ENCODE measurements at places on chromosomes 2 and 18. TPM values are rescaled to one million over a fixed set of nuclear protein-coding genes. Genes with fewer than 3 reads are reported as not detected.
A peak's percentile ranks its signal among the peaks of the same experiment; 100 is the strongest.

ELOA2 gene
- total RNA-seq, result not detected

LBH gene
- not detected for total RNA-seq

ACMSD gene
- not detected for total RNA-seq

ZNF396 gene
- 0.25 TPM for total RNA-seq

CRYGD gene
- not detected for total RNA-seq

DSEL gene
- 0.06 TPM for total RNA-seq

FAM110C gene
- not detected for total RNA-seq

ASPRV1 gene
- total RNA-seq, result 0.55 TPM

AQP12A gene
- not detected for total RNA-seq

SKOR2 gene
- total RNA-seq, result not detected

TLX2 gene
- total RNA-seq, result not detected

DNA sequence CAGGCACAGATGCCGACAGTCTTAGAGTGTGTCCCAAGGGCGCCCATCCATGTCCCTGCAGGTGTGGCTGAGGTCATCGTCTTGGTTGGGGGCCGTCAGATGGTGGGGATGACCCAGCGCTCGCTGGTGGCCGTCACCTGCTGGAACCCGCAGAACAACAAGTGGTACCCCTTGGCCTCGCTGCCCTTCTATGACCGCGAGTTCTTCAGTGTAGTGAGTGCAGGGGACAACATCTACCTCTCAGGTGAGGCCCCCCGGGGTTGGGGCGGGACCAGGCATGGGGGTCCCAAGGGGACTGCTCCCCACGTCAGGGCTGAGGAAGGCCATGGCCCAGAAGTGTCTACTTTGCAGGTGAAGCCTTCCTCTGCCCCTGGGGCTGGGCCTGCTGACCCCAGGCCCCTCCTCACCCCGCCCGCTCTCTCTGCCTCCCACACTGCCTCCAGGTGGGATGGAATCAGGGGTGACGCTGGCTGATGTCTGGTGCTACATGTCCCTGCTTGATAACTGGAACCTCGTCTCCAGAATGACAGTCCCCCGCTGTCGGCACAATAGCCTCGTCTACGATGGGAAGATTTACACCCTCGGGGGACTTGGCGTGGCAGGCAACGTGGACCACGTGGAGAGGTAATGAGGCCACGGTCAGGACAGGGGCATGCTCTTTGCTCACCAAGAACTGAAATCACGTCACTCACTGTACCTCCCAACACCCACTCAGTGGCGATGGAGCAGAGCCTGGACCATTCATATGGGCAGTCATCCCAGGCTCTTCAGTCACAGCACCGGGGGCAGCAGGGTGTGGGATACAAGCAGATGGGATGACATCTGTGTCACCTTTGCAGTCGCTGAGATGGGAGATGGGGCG lies 230.8 kb downstream of the ATAD2B start:
- DNase-seq, result peak; percentile 25

DNA sequence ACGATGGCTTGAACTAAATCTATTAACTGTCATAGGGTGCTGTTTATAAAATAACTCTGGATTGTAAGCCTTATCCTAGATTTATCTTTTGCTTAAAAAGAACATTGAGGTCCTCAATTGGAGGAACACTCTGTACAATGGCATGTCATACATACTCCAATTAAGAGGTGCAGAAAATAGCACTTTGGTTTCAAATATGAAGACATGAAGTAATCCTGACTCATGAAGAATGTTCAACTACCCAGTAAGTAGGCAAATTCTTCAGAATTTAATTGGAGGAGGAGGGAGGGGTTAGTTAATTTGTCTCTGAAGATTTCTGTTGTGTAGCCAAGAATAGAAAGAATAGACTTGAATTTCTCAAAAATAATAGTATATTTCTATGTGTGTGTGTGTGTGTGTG lies 36.1 kb downstream of the DCC start:
- no peak for DNase-seq

GRCh38 chr2:29531626-29532025 lies 389.8 kb downstream of the ALK start:
- DNase-seq, result no peak

DNA sequence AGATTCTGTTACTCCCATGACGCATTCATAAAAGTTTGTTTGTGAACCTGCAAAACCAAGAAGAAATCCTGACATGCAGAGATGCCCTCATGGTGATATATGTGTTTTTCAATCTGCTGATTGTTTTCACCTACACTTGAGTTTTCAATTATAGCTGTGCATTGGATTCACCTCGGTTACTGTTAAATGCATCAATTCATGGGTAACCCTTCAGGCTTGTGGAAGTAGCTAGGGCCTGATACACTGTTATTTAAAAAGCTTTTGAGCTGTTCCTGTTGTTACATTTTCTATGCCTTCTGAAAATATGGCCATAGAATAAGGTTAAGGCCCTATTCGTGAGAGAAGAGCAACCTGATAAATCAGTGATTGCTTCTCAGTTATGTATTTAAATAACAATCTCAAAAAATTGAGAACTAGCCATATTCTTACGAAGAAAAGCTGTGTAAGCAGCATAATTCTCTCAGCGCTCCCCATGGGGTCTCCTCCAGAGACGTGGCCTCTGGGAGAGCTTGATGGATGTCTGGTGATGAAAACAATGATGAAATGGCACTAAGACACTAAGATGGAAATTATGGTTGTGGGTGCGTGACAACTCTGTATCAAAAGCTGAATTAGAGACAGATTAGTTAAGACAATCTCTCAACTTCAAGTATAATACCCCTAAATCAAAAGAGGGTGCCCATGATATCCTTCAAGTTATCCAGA lies 60.5 kb downstream of the RIT2 start:
- DNase-seq, result no peak

- no peak for DNase-seq
Measured at GRCh38 chr2:161358838-161359237, 50.6 kb downstream of the PSMD14 start.

- DNase-seq, result no peak
Measured at GRCh38 chr18:79540161-79540903, 139.3 kb upstream of the CTDP1 start.

GRCh38 chr2:158113741-158114295 lies 12.1 kb downstream of the UPP2 start:
- DNase-seq, result no peak

GRCh38 chr2:73766349-73766748 lies 13.6 kb downstream of the DUSP11 start:
- DNase-seq, result no peak

- DNase-seq, result no peak
Measured at GRCh38 chr2:46861916-46862315, 53.7 kb downstream of the MCFD2 start.

- DNase-seq, result no peak
Measured at GRCh38 chr2:45026924-45027450, 17.7 kb upstream of the SIX2 start.

- no peak for DNase-seq
Measured at GRCh38 chr2:101355401-101356054, 31.8 kb downstream of the CREG2 start.

GRCh38 chr2:80858965-80859364 lies 554.4 kb upstream of the LRRTM1 start:
- DNase-seq, result no peak

- no peak for DNase-seq
Measured at GRCh38 chr18:11544060-11544633, 65.2 kb upstream of the SLC35G4 start.

DNA sequence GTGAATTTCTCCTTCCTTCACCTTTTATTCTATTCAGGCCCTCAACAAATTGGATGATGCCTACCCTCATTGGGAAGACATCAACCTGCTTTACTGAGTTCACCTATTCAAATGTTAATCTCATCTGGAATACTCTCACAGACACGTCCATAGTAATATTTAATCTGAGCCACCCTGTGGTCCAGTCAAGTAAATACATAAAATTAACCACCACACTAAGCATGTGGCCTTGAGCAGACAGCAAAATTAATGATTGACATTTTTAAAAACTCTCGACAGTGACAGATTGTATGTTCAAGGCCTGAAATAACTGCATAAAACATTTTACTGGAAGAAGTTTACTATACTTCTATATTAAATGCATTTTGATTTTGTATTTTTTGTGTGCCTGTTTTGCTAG lies 540.6 kb upstream of the GCFC2 start:
- no peak for DNase-seq

- DNase-seq, result no peak
Measured at GRCh38 chr2:235485362-235485761, 8.5 kb upstream of the AGAP1 start.

- no peak for DNase-seq
Measured at GRCh38 chr2:224819075-224819474, 102.9 kb upstream of the CCDC195 start.
